M059J (cell line): ENCODE measurements at places on chromosomes 2 and 18. TPM values are rescaled to one million over a fixed set of nuclear protein-coding genes. Genes with fewer than 3 reads are reported as not detected.

DNA sequence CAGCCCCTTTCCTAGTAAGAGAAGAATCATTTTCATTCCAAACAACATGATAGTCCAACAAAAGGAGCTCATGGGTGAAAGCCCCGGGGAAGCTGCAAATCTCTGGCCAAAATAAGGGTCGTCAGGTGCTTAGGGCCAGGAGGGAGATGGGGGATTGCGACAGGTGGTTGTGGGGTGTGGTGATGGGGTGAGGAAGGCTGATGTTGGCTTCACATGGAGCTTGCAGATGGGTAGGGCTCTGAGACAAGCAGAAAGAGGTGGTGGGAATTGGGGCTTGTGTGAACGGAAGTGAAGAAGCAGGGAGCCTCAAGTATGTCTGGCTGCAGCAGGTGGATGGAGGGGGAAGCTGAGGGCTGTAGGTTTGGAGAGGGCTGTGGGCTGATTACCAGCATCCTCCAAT is 126.1 kb downstream of the CLIP4 start:
- DNase-seq, result no peak

The GCG gene
- total RNA-seq, result not detected in 2 replicates

The NOSTRIN gene
- total RNA-seq, result 0.22 TPM in 1 of 2 replicates, not detected in the other

GRCh38 chr2:212361174-212361756 is 177.3 kb downstream of the ERBB4 start:
- no peak for DNase-seq

DNA sequence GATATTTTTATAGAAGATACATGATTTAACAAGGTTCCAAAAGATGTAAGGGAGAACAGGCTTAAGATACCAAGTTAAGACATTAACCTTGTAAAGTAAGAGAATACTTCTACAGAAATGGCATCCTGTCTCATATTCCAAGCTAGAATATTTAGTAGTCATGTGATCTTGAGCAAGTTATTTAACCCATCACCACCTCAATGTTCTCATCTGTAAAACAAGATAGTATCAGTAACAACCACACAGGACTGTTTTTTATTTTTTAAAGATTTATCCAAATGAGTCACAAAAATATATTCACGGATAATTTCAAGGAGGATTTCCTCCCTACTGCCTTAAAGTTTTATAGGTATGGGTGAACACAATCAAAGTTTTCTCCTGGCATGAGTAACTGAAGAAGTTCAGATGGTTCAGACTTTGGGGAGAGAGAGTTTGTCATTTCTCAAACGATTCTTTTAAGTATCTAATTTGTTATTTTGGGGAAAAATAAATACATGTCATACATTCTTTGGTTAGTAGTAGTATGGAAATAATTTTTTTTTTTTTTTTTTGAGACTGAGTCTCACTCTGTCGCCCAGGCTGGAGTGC is 25.9 kb downstream of the ROCK1 start:
- peak; percentile 47 for DNase-seq

The RNF152 gene
- 5.8 and 5.9 TPM in 2 replicates for total RNA-seq

DNA sequence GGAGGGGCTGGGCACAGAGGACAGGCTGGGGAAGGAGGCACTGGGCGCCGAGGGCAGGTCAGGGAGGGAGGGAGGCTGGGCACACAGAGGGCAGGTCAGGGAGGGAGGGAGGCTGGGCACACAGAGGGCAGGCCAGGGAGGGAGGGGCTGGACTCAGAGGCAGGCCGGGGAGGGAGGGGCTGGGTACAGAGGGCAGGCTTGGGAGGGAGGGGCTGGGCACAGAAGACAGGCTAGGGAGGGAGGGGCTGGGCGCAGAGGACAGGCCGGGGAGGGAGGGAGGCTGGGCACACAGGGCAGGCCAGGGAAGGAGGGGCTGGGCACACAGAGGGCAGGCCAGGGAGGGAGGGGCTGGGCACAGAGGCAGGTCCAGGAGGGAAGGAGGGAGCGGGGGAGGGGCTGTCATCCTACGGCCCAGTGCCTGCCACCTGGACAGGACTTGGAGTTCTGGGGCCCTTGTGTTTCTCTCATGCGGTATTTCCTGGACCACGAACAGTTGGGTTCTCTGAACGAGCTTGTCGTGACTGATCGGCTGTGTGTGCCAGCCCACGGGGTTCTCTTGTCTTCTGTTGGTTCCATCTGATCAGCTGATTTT is 46.7 kb upstream of the KCNG2 start:
- DNase-seq, result no peak

GRCh38 chr18:78788161-78788560 is 191.5 kb upstream of the SALL3 start:
- DNase-seq, result no peak

DNA sequence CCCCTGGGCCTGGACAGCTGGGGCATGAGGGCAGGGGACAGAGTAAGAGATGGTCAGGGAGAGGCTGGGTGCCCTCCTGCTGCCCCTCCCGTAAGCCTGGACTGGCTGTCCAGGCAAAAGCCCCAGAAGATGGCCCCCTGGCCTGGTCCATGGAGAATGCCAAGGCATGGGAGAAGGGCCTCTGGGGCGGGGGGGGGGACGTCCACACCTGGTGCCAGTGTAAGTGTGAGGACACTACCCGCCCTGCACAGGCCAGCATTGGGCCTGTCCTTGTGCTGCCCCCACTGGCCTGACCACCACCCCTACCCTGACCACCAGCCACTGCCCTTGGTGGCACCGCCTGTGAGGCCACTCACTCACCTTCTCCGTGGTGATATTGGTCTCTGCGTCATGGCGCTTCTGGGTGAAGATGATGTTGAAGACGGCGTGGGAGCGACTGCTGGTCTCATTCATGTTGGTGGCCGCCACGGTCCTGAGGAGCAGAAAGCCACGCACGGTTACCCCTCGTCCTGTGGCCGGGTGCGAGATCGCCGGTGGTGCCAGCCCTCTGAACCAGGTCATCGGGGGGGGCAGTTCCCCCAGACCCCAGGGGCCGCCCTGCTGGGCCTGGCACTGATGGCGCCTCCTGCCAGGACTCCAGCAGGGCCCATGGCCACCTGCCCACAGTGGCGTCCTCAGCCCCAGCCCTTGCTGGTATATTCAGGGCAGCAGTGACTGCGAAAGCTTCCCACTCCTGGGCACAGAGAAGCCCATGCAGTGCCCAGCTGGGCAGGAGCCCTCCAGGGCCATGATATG is 35.2 kb downstream of the KIF1A start:
- DNase-seq, result no peak

The RFTN2 gene
- total RNA-seq, result 0.10 TPM in 1 of 2 replicates, not detected in the other

GRCh38 chr2:120132190-120132589 is 91.0 kb downstream of the TMEM185B start:
- DNase-seq, result peak; percentile 58

DNA sequence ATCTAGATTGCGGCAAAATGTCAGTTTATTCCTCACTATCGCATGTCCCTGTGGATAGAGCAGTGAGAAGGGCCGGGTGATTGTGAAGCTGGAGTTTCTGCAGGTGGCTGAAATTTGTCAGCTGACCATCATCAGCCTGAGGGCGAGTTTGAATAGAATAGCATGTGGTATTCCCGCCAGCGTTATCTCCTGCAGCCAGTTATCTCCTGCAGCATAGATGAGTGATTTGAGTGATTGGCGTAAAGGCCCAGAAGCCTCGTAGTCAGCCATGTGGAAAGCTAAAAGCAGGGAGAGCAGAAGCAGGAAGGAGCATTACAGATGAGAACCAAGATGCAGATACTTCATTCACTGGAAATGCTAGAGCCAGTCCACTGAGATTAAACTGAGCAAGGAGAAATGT is 65.5 kb downstream of the CABLES1 start:
- DNase-seq, result peak; percentile 28

DNA sequence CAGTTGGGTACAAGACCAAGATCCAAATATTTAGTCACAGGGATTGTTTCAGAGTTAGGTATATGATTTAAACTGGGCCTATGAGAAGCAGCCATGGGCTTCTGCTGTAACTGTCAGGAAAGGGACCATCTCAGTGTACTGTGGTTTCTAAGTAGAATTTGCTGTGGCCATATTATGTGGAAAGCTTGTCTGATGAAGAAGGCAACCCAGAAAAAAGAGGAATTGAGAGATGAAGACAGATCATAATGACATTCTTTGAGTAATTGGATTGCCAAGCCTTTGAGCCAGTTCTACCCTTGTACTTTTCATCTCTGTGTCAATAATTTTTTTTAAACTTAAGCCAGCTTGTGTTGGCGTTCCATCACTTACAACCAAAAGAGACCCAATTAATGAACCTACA is 259.6 kb downstream of the NUP35 start:
- DNase-seq, result no peak

- DNase-seq, result no peak
Measured at GRCh38 chr2:4947911-4948310, 744.3 kb upstream of the SOX11 start.

- no peak for DNase-seq
Measured at GRCh38 chr2:7281231-7282201, 364.3 kb downstream of the RNF144A start.
